NCI-H1436 (cell line): ENCODE measurements at places on chromosomes 3 and 15.
A peak's percentile ranks its signal among the peaks of the same experiment; 100 is the strongest.

DNA sequence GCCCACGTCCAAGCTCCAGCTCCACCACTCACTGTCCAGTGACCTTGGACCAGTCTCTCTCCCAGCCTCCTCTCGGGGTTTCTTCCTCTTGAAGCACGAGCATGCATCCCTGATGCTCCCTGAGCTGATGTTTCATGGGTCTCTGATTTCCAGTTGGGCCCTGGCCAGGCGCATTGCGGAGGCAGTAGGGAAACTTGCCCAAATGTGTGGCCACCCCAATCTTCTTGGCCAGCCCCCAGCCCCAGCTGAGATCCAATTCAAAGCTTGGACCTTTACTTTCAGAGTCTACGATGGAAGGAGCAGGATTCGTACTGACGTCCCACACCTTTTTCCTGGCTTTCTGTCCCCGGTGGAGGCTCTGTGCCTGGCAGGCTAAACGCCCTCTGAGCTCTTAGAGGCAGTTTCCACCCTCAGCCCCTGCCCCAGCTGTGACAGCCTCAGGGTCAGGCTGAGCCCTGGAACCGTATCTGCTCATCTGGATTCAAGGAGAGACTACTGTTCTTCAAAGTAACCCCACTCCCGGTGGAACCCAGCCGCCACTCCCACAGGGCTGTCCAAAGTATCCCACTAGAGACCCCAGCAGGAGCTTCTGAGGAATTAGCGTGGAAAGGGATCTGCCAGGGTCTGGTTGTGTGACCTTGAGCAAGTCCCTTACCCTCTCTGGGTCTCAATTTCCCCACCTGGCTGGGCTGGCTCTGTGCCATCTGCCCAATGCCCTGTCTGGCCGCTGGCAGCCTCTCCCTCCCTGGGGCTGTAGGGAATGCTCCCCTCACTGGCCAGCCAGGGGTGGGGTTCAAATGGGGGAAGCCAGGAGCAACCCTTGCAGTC is 37.4 kb downstream of the CPN2 start:
- no peak for DNase-seq

GRCh38 chr3:177483182-177483967 is 286.1 kb upstream of the TBL1XR1 start:
- no peak for DNase-seq

DNA sequence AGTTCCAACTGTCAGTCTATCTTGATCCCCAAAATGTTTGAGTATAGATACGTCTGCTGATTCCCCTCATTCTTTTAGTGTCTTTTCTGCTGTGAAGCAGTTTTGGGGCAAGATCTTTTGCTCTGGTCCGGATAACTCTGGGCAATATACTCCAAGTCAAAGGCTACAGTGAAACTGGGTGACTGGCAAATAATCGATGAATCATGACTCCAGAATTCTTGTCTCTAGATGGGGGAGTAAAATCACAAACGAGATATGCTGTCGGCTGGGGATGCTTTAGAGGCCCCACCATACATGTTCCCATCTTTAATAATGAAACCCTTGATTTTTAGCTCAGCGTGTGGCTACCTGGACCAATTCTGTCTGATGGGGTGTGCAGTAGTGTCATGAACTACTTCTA is 76.5 kb downstream of the KLF13 start:
- DNase-seq, result no peak

GRCh38 chr3:59318881-59319280 is 269.1 kb upstream of the CFAP20DC start:
- DNase-seq, result no peak

DNA sequence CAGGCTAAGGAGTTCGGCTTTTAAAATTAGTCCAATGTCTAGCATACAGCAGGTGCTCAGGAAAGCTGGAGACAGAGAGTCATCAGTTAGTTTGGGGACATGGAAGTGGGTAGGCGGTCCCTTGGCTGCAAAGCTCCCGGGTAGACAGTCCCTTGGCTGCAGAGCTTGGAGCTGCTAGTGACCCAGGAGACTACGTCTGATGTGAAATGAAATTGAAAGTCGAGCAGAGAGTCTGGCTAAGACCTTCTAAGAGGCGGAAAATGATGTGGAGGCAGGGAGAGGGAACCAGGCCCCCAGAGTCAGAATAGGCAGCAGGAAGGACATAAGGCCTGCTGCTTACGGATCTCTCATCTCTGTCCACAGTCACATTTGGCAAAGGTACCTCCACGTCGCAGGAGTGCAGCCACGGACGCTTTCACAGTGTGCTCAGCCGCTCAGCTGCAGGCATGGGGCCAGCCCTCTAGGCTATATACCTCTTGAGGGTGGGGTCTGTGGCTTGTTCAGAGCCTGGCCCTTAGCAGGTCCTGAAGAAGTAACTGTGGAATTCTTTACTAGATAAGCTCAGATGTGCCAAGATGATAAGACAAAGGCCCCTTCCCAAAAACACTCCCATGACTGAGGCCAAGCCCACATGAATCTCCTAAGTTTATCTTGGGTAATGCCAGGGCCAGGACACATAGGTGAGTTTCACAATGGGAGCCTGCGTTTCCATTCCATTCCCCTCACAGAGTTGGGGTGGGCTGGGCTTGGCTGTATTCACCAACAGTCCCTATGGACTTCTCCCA is 131.7 kb downstream of the XXYLT1 start:
- DNase-seq, result no peak

GRCh38 chr15:85164841-85165466 is 183.3 kb downstream of the PDE8A start:
- DNase-seq, result no peak

DNA sequence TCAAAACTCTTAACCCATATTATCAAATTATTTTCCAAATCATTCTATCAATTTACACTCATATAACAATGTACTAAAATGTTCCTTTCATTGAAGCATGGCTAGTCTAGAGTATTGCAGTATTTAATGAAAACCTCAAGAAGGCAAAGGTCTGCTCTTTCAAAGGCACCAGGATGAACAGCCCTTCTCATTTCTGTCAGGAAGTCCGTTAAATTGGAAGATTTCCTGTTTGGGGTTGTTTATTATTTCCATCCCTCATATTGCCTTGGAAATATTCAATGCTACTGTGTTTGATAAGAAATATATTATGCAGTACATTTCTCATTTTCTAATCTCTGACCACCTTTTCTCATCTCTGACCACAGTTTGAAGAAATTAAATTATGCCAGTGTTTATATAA is 25.1 kb downstream of the ACKR4 start:
- no peak for DNase-seq

DNA sequence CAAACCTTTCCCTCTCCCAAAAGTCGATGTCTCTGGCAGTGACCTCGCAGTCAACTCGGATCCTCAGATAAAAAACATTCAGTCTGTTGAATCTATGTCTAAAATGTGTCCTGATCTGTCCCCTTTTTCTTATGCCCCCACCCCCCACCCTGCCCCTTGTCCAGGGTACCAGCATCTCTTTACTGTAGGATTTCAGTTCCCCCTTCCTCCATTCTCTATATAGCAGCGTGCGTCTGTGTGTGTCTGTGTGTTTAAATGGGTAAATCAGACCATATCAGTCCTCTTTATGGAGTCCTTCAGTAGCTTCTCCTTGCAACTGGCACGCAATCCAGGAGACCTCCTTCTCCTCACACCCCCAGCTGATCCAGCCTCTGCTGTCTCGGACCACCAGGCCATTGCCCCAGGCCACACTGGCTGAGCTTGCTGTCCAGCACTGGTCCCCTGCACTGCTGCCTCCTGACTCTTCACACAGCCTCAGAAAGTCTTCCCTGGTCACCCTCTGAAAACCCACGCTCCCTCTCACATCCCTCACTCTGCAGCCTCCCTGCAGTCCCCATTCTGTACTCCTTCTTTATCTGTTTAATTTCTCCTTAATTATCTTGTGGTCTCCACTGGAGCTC is 1.5 kb downstream of the LRRK1 start:
- no peak for DNase-seq

DNA sequence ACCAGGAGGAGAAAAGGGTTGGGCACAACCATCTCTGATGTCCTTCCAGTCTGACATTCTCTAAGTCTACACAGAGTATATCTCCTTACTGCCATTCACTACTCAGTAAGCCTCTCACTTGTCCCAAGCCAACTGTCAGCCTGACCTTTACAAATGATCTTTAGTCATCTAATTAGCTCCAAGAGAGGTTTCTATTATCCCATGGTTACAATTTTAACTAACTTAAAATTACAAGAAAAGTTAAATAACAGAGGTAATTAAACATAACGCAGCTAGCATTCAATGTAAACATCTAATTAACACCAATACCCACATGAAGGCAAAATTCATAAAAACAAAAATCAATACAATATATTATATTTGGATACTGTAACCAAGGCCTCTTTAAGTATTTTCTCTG is 126.9 kb downstream of the LSAMP start:
- DNase-seq, result no peak

GRCh38 chr3:98900265-98901118 is 1.0 kb downstream of the DCBLD2 start:
- DNase-seq, result peak; percentile 21

- no peak for DNase-seq
These were observed 32.8 kb downstream of the POC1A start for GRCh38 chr3:52121464-52121805.

DNA sequence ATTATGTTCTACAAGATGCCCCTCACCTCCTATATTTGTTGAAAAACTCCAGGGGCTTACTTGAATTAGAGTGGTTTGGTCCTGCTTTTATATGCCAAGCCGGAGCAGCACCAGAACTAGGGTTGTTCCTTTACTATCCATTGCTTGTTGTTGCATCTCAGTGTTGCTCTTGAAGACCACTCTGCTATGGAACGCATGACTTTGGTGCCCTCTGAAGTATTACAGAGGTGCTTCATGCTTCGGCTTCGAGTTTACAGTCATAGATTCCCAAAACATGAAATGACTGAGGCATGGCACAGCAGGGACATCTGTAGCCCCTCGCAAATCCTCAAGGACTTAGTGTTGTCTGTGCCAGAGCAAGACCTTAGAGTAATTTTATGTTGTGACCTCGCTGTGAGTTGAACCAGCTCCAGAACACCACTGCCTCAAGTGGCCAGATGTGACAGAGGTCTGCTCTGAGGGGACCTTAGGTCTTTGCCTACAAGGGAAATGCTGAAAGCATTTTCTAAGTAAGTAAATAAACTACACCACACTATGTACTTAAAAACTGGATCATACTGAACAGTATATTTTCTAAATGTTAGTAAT is 67.2 kb upstream of the SIAH2 start:
- no peak for DNase-seq

- DNase-seq, result no peak
These were observed 76.1 kb upstream of the SPATA16 start for GRCh38 chr3:173217127-173217526.

DNA sequence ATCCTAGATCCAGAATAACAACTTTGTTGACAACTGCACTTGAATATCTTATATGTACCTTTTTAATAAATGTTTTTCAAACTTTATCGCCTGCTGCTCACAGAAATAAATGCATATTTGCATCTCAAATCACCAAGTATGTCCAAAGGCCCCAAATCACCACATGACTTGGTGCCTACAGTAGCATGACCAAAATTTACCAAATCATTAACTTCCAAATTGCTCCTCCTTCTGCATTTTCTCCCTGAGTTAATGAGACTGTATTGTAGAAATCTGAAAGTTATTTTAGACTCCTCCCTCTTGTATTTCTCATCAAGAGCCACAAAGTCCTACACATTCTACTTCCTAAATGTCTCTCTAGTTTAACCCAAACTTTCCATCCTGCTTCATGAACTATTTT is 635.5 kb upstream of the NAALADL2 start:
- no peak for DNase-seq

DNA sequence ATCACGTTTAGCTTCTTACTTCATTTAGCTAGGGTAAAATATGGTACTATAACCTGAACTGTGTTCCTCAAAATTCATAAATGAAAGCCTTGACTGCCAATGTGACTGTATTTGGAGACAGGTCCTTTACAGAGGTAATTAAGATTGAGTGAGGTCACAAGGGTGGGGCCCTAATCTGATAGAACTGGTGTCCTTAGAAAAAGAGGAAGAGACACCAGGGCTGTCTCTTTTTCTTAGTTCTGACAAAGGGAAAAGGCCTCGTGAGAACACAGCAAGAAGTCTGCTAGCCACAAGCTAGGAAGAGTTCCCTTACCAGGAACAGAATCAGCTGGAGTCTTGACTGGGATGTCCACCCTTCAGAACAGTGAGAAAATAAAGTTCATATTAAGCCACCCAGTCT is 162.7 kb downstream of the GMNC start:
- DNase-seq, result no peak

- DNase-seq, result peak; percentile 74
These were observed at the start of gene PLXNA1 for GRCh38 chr3:126982471-126983175. PLXNA1 (plus strand) TSS chr3:126983115; CDS start chr3:126988594, 5,479 bp downstream.

DNA sequence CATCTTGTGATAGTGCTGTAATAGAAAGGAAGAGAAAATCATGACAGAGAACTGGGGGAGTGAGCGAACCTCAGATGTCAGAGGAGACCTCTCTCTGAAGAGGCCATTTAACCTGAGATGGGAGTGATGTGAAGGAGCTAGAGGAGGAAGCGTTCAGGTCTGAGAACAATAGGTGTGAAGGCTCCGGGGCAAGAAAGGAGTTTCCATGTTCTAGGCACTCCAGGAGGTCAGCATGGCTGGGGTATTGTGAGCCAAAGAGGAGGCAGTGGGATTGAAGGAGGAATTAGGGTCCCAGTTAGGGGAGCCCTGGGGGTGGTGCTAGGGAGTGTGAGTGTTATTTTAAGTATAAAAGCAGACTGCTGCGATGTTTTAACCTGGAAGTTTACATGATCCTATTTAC is 8.8 kb upstream of the FILIP1L start:
- DNase-seq, result no peak

- no peak for DNase-seq
These were observed 99.8 kb upstream of the CPNE4 start for GRCh38 chr3:132134611-132135010.

- no peak for DNase-seq
These were observed 32.9 kb downstream of the DAPK2 start for GRCh38 chr15:64013179-64014062.

GRCh38 chr3:147305533-147306250 is 100.7 kb downstream of the ZIC4 start:
- DNase-seq, result no peak

GRCh38 chr15:100703032-100703578 is 100.7 kb downstream of the ASB7 start:
- DNase-seq, result no peak

DNA sequence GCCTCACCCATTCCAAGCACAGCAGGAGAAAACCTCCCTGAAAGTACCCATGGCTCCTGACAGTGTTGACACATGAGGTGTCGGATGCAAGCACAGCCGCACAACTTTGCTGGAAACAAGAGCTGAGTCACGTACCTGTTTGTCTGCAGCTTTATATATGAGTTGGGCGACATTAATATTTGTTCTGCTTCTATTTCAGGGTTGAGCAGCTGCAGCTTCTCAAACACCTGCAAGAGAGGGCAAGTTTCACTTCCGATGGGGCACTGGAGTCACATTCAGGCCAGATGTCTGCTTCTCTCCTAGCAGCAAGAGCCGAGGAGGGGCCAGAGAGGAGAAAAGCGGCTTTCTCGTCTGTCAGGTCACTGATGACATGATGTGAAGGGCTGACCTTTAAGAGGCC is 88.0 kb downstream of the NUP210 start:
- DNase-seq, result no peak

- DNase-seq, result peak; percentile 37
These were observed 11.4 kb downstream of the ZFAND6 start for GRCh38 chr15:80070840-80071239.

- no peak for DNase-seq
These were observed 130.0 kb upstream of the KCNMB2 start for GRCh38 chr3:178406206-178406605.
